ENCODE measurements at places on chromosomes 3 and 15.

GRCh38 chr3:15428539-15428938 is 1.1 kb downstream of the EAF1 start:
- DNase-seq = peak; percentile 41

GRCh38 chr15:85702321-85703101 is 92.2 kb downstream of the KLHL25 start:
- peak; percentile 54 for DNase-seq

DNA sequence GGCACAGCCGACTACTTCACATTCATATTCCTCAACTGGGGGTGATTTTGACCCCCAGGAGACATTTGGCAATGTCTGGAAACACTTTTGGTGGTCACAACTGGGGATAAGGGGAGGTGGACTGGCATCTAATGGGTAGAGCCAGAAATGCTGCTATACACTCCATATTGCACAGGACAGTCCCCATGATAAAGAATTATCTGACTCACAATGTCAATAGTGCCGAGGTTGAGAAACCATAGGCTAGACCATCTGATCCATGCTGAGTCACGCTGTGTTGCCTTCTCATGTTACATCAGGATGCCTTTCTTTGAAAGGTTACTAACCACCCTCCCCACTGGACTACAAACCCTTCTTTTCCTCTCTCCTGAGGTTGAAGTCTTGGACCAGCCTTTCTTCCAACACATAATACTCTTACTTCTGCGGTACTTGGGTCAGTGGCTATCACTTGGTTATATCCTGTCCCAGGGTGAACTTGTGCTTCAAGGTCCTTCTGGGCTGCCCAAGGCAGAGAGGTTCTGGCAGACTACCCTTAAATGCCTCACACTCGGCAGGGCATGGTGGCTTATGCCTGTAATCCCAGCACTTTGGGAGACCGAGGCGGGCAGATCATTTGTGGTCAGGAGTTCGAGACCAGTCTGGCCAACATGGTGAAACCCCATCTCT is 68.8 kb downstream of the CTNNB1 start:
- no peak for DNase-seq

DNA sequence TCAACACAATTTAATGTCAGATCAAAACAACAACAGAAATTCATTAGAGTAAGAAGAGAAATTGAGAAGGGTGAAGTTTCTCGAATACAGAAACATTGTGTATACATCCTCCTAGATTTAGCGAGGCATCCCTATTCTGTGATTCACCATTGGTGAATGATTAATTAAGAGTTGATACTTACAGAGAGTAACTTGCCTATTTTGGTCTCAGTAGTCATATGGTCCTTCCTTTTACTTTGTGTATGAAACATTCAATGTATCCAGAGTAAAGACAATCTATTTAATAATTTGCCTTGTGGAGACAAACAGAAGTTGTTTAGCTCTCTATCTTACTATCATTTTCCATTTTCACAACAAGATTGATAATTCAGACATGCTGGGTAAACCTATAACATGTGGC is 432.0 kb downstream of the ZPLD1 start:
- no peak for DNase-seq

GRCh38 chr3:169591983-169592644 is 71.4 kb downstream of the MECOM start:
- no peak for DNase-seq

GRCh38 chr15:71651750-71652186 is 158.6 kb upstream of the NR2E3 start:
- peak; percentile 7 for DNase-seq

- no peak for DNase-seq
Measured at GRCh38 chr3:23940775-23941174, 4.3 kb upstream of the NR1D2 start.

DNA sequence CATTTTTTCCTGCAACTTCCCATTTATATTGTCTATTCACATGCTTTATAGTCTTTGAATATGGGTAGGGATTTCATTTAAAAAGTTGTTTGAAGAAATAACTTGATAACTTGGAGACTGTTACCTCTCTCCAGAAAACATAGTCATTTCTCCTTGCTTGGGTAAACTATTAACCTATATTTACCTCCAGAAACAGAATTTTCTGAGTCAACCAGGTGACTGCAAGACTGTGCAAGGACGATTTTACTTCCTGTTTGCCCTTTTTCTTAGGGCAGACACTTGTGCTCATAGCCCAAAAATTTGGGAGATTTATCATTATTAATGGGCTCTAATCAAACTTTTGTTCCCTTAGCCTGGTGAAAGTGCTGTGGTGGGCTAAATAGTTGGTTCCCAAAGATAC is 14.3 kb upstream of the MOBP start:
- DNase-seq = no peak

- DNase-seq = no peak
Measured at GRCh38 chr3:193262707-193263106, 21.7 kb downstream of the PLAAT1 start.

DNA sequence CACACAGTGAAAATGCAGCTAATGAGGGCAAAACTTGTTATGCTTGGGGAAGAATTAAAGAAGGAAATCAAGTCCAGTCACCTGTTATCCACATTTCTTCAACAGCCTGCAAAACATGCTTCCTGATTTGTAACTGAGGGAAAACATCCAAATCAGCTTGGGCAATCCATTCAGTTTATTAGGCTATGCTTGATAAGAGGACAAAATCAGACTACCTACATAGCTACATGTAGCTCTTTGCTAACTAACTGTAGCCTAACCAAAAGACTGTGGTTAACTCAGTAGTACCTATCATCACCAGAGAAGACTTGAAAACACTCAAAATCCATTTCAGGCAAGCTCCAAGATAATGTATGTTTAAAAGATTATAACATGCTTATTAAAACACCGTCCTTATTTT is 436.4 kb downstream of the SHQ1 start:
- no peak for DNase-seq

DNA sequence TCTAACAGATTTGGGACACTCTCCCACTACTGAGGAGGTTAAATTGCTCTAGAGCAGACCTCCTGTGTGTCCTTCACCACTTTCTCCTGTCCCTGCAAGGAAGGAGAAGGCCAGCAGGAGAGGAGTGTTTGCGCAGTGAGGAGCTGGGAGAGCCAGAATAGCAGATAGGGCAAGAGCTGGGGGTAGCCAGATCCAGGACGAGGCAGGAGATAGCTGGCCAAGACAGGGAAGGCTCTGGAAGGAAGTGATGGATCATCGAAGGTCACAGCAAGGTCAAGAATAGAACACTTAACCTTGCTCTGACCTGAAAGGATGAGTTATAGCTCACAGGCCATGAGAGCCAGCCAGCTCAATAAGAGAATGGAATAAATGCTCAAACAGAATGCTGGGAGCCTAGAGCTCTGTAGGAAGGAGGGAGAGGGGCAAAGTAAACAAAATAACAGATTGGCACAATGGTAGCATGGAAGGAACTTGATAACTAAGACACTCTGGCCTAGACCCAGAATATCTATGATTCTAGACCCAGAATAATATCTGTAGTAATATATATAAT is 37.5 kb upstream of the FSIP1 start:
- no peak for DNase-seq

DNA sequence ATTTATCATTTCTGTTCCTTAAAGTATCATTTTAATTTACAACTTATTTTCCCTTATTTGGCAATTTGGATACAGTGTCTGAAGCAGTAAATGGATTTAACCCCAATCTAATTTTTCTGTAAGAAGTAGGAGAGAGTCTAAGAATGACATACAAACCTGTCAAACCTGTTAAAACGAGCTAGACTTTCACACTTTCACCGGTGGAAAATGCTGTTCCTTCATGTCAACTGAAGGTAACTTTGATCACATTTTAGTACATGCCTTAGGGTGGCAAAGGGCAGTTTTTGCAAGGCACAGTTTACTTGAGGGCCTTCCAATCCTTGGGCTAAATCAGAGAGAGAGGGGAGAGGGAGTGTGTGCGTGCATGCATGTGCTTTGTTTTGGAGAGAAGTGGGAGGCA is 221.4 kb downstream of the THSD4 start:
- DNase-seq = no peak

DNA sequence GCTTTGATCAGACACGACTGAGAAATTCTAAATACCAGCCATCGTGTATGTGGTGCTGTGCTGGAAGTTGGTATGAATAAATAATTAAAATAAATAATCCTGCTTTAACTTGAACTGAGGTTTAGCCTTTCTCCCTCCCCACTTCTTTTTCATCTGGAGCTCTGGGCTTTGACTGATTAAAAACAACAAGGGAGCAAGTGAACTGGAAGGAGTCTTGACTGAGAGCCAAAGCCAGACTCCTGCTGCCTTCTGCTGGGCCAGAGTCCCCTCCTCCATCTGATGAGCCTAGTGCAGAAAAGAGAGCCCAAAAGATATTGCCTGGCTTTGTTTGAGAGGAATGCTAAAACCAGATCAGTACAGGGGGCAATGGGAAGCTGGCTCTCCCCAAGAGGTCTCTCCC is 96.0 kb downstream of the CCNL1 start:
- DNase-seq = no peak

- DNase-seq = no peak
Measured at GRCh38 chr3:56469141-56469540, 874 bp upstream of the ERC2 start.

- no peak for DNase-seq
Measured at GRCh38 chr15:100569391-100569790, 32.6 kb downstream of the LINS1 start.

DNA sequence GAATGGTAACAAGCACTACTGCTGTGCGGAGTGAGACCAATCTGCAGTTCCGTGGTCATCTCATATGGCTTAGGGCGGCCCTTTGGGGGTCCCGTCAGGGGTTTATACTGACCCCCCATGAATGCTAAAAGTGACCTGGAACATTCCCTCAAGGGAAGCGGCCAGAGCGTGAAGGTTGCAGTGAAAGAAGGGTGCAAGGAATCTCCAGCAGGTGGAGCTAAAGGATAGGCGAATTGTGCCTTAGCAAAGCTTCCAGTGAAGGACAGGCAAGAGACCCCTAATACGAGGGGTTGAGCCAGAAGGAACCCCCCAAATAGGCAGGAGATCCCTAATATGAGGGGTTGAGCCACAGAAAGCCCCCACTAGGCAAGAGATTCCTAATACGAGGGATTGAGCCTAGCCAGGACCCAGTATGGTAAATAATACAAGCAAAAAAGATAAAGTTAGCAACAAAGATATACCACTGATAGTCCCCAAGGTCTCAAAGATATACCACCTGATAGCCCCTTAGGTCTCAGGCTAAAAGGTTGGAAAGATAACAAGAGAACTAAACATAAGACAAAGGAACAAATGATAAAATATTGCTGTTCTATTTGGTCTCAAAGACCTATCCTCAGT is 32.8 kb downstream of the ZNF589 start:
- peak; percentile 82 for DNase-seq

GRCh38 chr3:136818769-136819391 is at the start of gene SLC35G2:
TSS of gene SLC35G2 (plus strand) at chr3:136819126. CDS start at chr3:136854461, 35,335 bp downstream.
- DNase-seq = no peak

DNA sequence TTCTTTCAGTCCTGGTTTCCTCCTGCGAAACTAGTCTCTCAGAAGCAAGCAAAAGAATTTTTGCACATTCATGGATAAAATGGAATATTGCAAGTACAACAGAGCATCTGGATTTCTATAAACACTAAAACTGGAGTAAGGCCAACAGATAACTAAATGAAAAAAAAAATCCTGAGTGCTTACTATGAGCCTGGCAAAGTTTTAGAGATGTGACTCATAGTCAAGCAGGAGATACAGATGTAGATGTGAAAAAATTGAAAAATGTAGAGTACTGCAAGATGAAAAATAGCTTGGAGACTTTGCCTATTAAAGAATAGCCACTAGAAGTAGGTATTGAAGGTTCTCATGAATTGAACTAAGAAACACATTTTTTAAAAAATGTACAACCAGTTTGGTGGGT is 397.4 kb downstream of the OTOL1 start:
- no peak for DNase-seq

- no peak for DNase-seq
Measured at GRCh38 chr3:156416846-156417558, 137.9 kb downstream of the SSR3 start.

GRCh38 chr3:52527039-52527731 is 6.5 kb downstream of the NT5DC2 start:
- no peak for DNase-seq

DNA sequence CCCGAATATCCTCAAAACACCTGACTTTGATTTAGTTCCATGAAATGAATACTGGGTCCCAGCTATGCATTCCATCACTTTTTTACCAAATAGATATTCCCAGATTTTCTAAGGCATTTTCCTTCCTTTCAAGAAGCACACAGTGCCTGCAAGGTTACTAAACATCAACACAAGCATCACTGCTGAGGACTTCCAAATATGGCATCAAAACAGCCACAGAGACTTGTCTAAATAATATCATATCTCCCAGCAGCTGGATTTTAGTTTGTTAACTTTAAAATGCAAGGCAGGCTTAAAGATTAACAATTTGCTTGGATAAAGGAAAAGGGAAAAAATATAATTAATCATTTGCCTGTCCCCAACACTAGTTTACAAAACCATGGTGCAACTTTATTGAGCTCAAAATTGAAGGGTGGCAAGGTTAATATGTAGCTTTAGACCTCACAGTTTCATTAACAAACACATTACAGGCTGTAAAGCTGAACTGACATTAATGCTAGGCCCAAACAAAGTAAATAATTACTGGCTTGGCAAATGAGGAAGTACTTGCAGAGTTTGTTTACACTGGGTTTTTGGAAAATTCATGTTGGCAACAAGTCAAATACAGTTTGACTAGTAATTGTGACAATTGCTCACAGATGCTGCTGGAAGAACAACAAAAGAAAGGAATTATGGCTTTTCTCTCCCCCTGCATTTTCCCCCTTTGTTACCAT is 401.7 kb upstream of the CDIN1 start:
- DNase-seq = no peak

DNA sequence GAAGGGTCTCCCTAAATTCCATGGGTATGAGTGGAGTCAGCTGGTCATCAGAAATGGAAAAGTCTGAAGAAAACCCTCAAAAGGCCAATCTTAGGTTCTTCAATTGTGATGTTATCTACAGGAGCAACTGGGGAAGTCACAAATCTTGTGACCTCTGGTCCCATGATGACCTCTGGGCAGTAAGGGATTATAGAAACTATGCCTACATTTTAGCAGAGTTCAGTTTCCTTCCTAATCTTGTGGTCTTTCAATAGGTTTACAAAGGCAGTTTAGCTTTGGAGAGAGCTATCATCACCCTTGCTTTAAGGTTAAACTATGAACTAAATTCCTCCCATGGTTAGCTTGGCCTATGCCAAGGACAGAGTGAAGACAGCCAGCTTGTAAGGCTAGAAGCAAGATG is 225.1 kb downstream of the DPH6 start:
- DNase-seq = no peak

- no peak for DNase-seq
Measured at GRCh38 chr3:27623085-27623753, 98.9 kb downstream of the EOMES start.

GRCh38 chr3:121660356-121661171 is at the start of gene HCLS1:
TSS of gene HCLS1 (minus strand) at chr3:121660903. CDS start at chr3:121658347, 2,556 bp downstream.
- peak; percentile 68 for DNase-seq

GRCh38 chr15:25563596-25563995 is 124.8 kb upstream of the UBE3A start:
- no peak for DNase-seq

GRCh38 chr3:43036621-43037423 is 57.7 kb downstream of the GASK1A start:
- peak; percentile 40 for DNase-seq

GRCh38 chr3:127480196-127480954 is 110.2 kb downstream of the TPRA1 start:
- no peak for DNase-seq

Measured in natural killer cell (primary cell).